ENCODE measurements at places on chromosomes 1 and 21.

DNA sequence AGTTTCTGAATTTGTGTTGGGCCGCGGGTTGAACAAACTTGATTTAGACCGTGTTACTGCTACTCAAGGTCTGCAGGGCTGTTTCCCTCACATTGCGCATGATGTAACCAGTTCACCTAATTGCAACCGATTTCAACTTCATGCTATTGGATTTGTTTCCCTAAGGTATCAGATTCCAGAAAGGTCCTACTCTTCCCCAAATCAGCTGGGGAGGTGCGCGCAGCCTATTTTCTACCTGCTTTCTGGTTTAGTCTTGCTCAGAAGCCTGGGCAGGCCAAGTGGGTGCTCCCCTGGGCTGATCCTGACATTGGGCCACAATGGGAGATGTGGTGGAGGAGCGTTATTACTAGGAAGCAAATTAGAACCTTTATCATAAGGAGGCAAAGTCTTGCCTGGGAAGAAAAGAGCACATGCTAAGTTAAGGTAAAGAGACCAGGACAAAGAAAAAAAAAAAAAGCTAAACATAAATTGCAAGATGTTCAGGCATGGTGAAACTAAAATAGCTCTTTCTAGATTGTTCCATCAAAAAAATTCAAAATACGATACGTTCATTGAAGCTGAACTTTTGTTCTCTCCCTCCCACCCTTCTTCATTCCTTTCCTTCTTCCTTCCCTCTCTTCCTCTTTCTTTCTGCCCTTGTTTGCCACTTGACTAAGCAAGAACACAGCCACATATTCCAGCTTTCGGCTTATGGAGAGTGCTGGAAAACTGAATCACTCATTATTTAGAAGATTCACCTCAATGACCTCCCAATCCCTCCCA, 28.8 kb upstream of the TARBP1 start:
- H3K4me3 ChIP-seq: no peak overlapping the region
- no peaks in the 10 kb centered on the region for H3K27me3 ChIP-seq
- H3K36me3 ChIP-seq: no peaks in the 10 kb centered on the region

GRCh38 chr1:183101841-183102276, 78.6 kb downstream of the LAMC1 start:
- no peak overlapping the region for H3K4me3 ChIP-seq
- H3K27me3 ChIP-seq: no peaks in the 10 kb centered on the region
- peak overlapping the region; percentile 4 for H3K27ac ChIP-seq
- DNase-seq: no peak
- H3K4me1 ChIP-seq: peaks cover 7% of the 10 kb centered on the region

GRCh38 chr1:170707959-170708655, 44.2 kb downstream of the PRRX1 start:
- peak; percentile 35 for DNase-seq
- H3K27me3 ChIP-seq: no peaks in the 10 kb centered on the region
- peak overlapping the region; percentile 22 for H3K27ac ChIP-seq
- H3K4me1 ChIP-seq: peaks cover 17% of the 10 kb centered on the region
- no peak overlapping the region for H3K4me3 ChIP-seq

GRCh38 chr21:34020005-34020847, 53.2 kb upstream of the MRPS6 start:
- no peaks in the 10 kb centered on the region for H3K36me3 ChIP-seq
- H3K4me1 ChIP-seq: no peaks in the 10 kb centered on the region
- no peak overlapping the region for H3K4me3 ChIP-seq

DNA sequence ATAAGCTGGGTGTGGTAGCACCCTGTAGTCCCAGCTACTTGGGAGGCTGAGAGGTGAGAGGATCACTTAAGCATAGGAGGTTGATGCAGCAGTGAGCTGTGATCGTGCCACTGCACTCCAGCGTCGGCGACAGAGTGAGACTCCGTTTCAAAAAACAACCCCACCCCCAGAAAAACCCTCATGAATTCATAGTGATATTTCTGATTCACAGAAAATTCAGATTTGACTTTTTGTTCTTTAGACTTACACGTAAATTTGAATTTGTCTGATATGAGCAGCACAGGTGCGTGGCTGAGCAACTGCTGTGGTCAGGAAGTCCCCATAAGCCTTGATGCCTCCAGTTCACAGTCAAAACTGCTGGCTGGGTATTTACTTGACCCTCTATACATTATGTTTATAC, 10.0 kb upstream of the MORC3 start:
- H3K4me1 ChIP-seq: no peaks in the 10 kb centered on the region
- H3K27ac ChIP-seq: no peak overlapping the region
- no peak for DNase-seq
- no peaks in the 10 kb centered on the region for H3K27me3 ChIP-seq
- no peak overlapping the region for H3K4me3 ChIP-seq
